ENCODE measurements at places on chromosomes 4 and X.

- DNase-seq, result no peak
These were observed 105.7 kb downstream of the SLITRK2 start for GRCh38 chrX:145923376-145923775.

- no peak for DNase-seq
These were observed 17.3 kb upstream of the NDUFC1 start for GRCh38 chr4:139319571-139319970.

DNA sequence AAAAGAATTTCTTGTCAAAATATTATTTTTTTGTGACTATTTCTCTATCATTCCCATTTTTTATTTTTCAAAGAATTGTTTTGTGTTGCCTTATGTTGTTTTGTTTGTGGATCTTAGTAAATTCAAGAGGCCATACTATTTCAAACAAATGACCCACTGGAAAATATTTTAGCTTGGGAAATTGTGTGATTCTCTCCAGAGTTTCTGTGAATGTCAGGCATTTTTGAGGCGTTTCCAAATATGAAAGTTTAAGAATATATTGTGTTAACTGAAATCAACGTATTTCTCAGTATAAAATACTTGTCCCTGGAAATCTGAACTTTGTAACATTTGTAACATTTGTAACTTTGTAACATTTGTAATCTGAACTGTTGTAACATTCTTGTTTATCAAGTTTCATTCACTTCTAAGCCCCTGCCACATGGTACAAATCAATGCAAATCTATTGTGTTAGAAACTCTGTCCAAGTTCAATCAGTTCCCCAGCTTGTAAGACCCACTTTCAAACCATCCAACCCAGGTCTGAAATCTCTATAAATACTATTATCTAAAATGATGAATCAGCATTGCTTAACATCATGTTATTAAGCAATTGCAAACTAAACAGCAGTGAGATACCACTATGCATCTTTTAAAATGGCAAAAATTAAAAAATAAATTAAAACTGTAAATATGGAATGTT, 465.4 kb upstream of the GRID2 start:
- DNase-seq, result no peak

DNA sequence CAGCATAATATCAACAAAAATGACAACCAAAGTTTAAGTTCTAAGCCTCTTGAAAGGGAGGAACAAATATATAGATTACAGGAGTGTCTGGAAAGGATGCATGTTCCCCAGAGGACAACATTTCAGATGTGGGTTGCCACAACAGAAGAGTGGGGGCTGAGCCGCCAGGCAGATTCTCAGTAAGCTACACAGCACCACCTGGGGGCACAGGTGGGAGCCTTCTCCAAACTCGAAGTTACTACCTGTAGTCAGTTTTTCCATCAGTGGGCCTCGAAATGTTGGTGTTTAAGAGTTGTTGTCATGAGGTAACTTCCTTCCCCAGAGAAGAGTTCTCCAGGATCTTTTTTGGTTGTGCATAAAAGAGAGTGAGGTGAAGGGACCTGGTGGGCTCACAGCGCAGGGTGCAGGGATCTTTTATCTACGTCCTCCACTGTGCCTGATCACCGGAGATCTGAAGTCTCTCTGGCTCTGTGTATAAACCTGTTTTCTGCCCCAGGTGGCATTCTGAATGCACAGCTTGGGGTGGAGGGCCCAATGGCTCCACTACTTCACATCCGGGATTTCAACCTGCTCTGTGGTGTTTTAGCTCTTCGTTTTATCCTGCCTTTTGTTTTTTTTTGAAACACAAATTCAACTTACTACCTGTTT, 58.4 kb upstream of the STS start:
- DNase-seq, result no peak

- DNase-seq, result no peak
These were observed 37.5 kb upstream of the BRS3 start for GRCh38 chrX:136450050-136450830.

- DNase-seq, result no peak
These were observed 53.5 kb downstream of the TBC1D14 start for GRCh38 chr4:6963139-6963611.

GRCh38 chrX:17377795-17378194, 2.8 kb downstream of the NHS start:
- DNase-seq, result no peak
